ENCODE measurements at places on chromosomes 12 and 14.

DNA sequence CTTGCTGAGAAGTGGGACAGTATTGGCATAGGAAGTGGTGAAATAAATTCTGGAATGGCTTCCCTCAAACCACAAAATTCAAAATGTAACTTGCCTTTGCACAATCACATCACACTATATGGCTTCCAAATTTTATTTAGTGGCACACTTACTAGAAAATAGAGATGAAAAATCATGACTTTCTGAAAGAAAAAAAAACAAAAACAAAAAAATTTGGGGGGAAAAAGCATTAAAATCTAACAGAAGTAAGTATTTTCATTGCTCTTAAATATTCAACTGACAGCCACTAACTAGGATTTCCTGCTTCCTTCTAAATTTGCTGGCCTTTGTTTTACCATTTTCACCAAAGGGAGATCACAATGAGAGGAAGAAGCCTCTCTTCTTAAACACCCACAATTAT lies 23.0 kb downstream of the ATF7 start:
- no peak for DNase-seq

- no peak for DNase-seq
Measured at GRCh38 chr14:26078561-26078960, 519.3 kb downstream of the NOVA1 start.

DNA sequence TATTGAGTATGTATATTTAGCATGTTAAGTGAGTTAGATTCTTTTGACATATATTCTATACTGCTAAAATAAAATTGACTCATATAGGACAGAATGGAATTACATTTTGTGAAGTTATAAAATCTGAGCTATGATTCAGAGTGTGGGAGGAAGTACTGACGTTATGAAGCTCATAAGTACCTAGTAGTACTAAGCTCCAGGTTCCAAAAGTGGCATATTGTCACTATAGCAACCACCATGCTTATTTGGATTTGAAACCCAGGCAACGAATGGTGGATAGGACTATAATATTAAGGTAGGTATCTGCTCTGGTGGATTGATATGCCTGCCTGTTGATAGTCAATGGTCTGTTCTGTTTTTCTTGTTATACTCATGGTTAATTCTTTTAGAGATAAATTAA lies 2.2 kb upstream of the FBXO33 start:
- no peak for DNase-seq

DNA sequence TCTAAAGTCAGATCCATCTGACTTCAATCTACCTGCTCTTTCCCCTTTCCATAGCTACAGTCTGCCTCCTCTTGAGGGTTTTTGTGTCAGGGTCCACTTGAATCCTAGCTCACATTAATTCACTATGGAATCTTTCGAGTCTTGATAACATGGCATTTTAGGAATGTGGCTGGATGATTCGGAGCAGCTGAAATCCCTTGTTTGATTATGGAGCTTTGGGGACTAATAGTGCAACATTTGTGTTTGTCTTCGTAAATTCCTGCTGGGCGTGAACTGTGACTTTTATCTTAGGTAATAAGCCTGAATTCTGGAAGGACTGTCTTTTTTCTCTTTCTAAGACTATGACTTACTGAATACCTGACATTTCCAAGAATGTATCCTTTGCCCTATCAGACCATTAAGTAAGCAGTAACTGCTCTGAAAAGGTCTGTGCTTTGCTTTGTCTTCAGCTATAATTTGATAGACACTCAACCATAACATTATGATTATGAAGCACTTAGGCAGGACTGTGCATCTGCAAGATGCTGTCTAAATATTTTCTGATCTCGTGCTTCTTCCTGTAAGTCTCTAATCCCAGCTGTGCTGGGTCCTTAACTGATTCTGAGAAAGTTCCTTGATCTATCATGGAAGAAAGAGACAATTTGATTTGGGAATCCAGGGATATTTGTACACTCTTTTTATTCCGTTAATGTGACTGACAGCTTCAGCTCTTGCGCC lies 19.0 kb upstream of the PELI2 start:
- no peak for DNase-seq

GRCh38 chr12:31246470-31246850 lies 79.5 kb downstream of the SINHCAF start:
- no peak for DNase-seq

- no peak for DNase-seq
Measured at GRCh38 chr14:58572473-58572853, 65.3 kb upstream of the DACT1 start.

GRCh38 chr12:82926630-82927029 lies 239.9 kb downstream of the TMTC2 start:
- DNase-seq = no peak

DNA sequence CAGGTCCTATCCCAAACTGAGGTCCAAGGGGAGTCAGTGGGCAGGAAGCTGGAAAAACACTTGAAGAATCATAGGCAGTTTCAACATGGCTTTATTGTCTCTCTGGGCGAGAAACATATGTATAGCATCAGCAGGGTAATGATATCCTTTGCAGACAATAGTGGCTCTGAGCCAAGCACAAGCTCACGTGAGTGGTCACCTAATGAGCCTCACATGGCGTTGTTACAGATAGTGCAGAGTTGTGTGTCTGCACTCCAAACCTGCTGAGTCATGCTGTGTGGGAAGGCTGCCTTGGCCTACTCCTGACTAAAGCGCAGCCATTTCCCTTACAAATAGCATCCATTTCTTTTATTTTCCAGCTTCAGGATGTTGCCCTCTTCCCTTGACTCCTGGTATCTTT lies 105.2 kb upstream of the SYT1 start:
- peak; percentile 5 for DNase-seq

DNA sequence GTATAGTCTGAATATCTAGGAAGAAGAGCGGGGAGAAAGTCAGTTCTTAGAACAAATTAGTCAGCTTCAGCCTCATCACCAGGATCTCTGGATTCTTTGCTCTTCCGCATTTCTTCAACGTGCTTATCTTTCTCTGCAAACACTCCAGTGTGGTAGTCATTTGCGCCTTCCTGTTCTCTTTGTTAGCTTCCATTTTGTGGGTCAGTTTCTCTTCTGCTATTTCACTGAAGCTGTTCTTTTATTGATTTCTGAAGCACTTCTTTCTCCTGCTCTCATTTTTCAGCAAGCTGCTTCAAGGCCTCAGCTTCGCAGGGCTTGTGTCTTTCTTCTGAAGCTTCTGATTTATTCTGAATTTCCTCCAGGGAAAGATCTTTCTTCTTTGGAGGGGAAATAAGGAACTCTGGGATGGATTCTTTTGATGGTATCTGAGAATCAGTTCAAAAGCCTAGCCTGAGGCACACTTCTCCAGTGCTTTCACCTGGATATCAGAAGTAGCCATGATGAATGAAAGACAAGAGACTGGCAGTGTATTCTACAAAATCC lies 13.5 kb downstream of the AMN1 start:
- DNase-seq = no peak

- DNase-seq = no peak
Measured at GRCh38 chr12:129659961-129660622, 243.7 kb downstream of the TMEM132D start.

GRCh38 chr14:50398189-50398580 lies 1.5 kb upstream of the CDKL1 start:
- no peak for DNase-seq

- DNase-seq = no peak
Measured at GRCh38 chr12:88419794-88420193, 160.5 kb downstream of the KITLG start.

DNA sequence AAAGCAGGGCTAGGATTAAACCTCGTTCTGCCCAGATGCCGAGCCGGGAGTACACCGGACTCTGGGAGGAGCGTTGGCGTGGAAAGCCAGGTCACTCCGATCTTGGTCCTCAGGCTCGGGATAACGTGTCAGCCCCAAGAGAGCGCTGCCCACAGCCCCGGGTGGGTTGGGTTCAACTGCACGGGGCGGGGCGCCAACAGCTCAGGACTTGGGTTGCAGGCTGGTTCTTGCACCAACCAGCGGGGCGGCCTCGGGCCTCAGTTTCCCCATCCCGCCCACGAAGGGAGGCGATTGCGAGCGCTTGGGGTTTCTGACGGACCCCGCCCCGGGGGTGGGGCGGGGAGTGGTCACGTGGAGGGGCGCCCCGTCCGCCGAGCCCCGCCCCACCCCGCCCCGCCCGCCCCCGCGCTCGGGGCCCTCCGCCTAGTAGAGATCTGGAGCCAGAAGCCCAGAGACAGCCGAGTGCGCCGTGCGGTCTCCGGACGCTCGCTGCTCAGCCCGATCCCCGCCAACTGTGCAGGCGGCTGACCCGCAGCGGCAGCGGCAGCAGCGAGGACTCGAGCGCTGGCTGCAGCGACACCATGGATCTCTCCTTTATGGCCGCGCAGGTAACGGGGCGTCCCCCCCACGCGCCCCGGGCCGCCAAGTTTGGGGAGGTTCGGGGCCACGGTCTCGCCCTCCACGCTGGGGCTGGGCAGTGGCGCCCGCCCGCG lies at the start of gene C14orf132:
Gene C14orf132, plus strand, starts transcription at position 443 of the 713 bp plus-strand sequence. Its CDS starts 139 bp downstream, at position 582.
- DNase-seq = peak; percentile 11

DNA sequence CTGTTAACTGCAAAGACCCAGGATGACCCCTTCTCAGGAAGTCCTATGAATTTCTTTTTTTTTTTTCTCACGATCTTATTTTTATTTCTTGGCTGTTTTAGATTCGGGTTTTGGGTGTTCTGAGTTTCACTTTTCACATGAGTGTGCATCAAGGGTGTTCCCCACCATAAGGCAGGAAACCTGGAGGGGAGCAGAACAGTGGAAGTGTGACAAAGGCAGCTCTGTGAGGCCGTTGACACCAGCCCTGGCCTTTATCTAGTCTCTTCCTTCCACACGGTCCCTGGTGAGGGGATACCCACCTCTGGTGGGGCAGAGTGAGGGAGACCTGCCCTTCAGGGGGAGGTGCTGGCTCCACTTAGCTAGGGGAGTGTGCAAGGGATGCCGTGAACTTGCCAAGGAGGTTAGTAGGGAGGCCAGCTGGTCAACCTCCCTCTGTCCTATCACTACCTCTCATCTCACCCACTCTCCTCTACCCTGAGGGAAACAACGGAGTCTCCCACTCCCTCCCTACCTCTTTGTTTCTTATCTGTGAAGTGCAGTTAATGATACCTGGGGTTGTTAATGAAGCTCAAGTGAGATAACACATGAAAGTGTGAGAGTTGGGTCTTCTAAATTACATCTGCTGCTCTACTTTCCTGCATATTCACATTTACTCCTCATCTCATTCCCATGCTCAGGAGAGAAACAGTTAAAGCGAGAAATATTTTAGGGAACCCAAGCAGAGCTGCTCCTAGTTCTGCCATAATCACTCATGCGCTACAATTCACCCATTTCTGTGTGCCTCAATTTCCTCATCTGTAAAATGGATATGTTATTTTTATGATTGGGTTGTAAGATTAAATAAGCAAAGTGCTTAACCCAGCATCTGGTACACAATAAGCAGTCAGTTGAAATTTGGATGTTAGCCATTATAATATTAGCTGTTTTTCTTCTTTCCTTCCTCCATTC lies 4.4 kb upstream of the GALNT6 start:
- no peak for DNase-seq

- DNase-seq = no peak
Measured at GRCh38 chr14:51369814-51370213, 129.8 kb downstream of the TMX1 start.

GRCh38 chr12:25993901-25994651 lies 35.6 kb downstream of the RASSF8 start:
- DNase-seq = peak; percentile 94

DNA sequence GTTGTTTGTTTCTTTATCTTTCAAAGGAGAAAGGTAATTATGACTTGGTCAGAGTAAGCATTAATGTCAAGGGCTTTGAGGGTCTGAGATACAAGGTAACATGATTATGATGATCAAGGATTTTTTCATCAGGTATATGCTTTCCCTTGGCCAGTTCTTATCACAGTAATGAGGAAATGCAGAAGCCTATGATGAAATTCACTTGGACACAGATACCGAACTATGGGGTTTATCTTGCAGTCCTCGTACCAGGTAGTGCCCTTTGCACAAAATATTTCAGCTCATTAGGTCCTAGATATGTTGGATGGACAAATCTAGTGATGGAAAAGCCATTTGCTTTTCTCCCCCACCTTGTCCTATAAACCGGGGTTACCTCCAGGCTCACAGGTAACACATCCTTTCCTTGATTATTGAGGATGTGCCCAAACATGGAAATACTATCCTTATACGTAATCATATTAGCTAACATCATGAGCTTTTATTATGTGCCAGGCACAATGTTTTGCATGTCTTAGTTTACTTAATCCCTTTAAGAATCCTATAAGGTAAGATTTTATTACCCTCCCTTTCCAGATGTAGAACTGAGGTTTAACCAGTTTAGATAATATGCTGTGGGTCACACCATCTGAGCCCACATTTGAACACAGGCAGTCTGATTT lies 7.0 kb upstream of the RASSF3 start:
- no peak for DNase-seq

GRCh38 chr12:1436015-1436414 lies 158.4 kb downstream of the FBXL14 start:
- no peak for DNase-seq

DNA sequence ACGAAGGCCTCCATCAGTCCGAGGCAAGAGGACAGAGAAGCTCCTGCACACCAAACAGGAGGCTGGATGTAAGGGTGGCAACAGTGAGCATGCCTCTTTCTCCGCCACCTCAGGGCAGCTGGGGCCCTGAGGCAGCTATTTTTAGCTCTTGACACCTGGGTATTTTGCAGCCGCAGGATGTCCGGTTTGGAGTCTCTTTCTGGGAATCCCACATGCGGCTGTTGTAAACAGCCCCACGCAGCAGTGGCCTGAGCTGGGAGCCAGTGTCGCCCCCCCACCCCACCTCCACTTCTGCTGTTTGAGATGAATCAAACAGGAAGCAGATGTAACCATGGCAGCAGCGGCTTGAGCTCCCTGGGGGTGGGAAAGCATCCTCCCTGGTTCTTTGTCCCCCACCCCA lies 11.7 kb downstream of the HDAC7 start:
- no peak for DNase-seq

DNA sequence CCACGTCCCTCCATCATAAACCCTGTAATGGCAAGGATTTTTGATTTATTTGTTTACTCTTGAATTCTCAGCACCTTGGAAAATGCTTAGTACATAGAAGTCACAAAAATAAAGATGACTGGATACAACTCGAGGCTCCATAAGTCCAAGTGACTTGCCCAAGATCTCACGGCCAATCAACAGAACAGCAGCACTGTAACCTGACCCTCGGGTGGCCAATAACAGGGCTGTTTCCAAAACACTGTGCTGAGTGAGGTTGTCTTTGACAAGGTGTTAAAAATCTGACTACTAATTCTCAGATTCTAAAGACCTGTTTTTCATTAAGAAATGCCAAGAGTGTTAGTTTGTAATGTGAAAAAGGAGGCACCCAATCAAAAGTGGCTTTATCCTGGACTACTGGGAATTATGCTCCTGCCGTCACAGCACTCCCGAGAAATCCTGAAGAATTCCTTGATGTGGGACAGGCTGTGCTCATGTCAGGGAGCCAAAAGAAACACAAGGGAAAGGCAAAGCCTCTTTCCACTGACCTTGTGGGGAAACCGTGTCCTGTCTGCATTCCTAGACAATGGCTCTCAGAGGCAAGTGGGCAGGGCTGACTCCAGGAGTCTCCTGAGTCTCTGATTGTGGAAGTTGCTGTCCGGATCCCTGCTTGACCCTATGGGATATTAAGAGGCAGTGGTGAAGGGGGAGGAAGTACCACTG lies 204.7 kb upstream of the PELI2 start:
- no peak for DNase-seq

DNA sequence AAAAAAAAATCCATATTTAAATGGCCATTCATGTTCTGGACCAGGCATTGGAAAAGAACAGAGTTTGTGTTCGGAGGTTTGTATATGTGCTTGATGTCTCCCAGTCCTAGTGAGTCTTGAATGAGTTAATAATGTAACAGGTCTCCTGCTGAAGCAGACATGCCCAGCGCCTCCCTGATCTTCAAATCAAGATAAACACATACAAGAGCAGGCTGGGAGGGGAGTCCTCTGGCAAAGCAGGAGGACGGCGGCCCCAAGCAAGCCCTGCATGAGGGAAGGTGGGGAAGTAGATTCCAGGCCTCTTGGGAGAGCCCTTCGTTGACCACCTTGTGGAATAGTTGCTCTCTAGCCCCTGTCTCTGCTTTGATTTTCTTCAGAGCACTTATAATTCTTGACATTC lies 156.3 kb downstream of the ZFP36L1 start:
- no peak for DNase-seq

Data from GM04503 (cell line).